ENCODE measurements at places on chromosomes 5 and 9.

DNA sequence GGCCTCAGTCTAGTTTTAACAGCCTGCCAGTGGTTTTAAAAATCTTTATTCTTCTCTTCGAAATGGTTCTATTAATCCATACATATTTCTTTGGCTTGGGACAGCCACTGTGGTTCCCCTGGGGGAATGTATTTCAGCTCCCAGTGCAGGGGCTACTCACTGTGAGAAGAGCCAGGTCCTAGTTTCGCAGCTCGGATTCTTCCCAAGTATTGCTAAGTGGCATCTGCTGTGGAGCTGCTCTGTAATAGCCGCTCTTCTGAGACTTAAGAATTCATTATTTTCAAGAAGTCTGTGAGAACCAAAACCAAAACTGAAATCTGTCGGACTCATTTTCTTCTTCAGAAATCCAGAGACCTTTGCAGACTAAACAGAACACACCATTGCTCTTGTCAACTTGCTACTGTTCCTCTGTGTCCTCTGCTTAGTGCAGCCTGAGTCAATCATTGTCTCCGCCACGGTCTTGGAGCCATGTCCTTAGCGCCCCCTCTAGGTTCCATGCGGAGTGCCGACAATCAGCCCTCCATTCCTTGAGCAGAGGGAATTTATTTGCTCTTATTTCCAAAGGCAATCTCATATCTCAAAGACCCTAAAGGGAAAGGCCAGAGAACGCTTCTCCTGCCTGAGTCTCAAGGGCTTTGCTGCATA is 478.2 kb downstream of the SPATA31D1 start:
- DNase-seq: peak; percentile 21

DNA sequence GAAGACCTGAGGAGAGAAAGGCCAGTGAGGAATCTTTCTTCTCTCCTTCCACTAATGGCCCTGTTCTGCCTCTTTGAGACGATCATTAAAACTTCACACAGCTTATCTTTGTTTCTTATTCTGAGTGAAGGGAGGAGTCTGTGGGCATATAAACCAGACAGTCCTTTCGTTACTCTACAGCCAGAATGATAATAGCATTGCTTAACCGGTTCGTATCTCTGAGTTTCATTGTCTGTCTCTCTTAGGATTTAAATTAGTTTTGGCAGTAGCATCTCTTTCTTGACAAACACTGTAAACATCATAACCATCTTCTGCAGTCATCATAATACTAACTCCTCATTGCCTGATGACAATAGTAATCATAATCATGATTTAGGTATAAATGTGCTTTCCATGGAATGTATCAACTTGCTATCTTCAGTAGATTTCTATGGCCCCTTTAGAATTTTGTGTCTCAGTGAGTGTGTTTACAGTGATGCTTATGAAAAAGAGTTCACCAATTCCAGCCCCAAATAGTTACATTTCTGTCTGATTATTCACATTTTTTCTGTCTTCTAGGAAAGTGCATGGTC is 618.8 kb upstream of the KLF4 start:
- DNase-seq: no peak

- no peak for DNase-seq
These were observed 34.0 kb downstream of the CDK5RAP2 start for GRCh38 chr9:120545701-120546550.

DNA sequence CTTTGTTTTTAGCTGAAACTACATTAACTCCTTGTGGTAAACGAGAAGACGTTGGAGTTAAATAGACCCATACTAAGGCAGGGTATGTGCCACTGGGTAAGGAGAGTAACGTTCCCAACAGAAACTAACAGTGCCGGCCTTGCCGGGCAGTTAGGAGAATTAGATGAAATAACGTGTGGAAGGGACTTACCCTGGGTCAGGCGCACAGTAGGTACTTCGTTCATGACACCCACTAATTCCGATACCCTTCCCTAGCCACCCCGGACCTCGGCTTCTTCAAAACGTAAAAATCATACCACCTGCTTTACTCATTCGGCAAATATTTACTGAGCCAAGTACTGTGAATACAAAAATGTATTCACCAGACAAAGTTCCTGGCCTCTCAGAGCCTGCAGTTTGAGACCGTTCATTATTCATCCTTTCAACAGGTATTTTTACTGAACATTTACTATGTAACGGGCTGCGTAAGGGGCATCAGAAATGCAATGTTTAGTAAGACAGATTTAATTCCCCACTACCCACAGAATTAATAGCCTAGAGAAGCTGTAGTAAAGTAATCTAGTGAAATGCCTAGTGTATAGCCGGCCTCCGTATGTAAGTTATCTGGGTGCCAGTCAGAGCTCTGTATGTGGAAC is 3.2 kb upstream of the SMIM23 start:
- no peak for DNase-seq

DNA sequence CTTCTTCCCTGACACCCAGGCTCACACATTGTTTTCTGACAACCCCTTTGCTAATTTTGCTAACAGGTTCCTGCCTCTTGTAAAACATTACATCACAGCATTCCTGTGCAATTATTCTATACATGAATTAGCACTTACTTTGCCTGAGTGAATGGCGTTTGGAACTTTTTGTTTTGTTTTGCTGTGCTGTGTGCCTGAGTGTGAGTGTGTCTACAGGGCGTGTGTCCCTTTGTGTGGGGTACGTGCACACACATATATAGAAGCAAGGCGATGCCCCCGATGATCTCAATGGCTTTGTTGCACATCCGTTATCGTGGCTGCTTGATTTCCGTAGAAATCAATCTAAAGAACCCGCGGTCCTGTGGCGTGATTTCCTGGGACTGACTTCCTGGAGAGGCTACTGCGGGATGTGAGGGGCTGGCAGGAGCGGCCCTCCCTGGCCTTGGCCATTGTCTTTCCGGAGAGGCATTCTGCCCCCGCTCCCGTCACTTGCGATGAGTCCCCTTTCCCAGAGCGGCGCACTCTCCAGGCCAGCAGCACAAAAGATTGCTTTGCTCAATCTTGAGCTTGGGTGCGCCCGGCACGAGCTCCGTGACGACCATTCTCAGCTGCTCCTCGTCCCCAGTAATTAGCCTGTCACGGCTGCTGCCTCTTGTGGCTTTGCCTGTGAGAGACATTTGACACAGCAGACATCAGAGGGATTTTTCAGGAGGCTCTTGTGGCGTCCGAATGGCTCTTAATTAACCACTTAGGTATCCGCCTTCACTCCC is 398.1 kb upstream of the IRX1 start:
- DNase-seq: no peak

DNA sequence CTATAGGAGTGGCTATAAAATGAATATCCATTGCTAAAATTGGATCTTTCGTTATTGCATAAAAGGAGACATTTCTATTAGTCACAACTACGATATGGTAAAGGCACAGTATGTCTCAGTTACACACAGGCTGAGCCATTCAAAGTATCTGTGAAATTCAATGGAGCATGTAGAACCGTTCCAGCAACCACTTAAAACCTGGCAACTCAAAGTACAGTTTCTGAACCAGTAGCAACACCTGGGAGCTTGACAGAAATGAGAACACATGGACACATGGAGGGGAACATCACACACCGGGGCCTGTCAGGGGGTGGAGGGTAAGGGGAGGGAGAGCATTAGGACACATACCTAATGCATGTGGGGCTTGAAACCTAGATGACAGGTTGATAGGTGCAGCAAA is 15.4 kb downstream of the POC5 start:
- no peak for DNase-seq

DNA sequence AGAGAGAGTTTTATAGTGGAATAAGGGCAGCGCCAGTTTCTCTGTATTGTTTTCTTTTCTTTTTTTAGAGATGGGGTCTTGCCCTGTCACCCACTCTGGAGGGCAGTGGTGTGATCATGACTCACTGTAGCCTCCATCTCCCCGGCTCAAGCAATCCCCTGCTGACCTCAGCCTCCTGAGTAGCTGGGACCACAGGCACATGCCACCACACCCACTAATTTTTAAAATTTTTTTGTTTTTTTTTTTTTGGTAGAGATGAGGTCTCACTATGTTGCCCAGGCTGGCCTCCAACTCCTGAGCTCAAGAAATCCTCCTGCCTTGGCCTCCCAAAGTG is 119.0 kb downstream of the PIK3R1 start:
- no peak for DNase-seq

DNA sequence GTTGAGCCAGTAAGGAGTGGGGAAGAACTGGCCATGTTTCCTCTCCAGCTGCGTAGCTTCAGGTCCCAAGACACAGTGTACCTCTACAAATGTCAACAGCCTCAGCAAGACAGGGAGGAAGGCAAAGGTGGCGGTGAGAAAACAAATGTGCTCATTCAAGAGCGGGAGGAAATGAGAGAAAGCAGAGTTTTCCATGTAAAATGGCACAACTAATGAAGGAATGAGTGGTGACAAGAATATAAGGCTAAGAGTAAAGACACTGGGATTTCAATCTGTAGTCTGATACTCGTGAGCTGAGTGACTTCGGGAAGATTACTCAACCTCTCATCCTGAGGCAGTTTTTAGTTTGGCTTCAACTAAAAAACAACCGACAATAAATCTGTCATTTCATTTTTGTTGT is 67.6 kb downstream of the DPYSL3 start:
- no peak for DNase-seq

DNA sequence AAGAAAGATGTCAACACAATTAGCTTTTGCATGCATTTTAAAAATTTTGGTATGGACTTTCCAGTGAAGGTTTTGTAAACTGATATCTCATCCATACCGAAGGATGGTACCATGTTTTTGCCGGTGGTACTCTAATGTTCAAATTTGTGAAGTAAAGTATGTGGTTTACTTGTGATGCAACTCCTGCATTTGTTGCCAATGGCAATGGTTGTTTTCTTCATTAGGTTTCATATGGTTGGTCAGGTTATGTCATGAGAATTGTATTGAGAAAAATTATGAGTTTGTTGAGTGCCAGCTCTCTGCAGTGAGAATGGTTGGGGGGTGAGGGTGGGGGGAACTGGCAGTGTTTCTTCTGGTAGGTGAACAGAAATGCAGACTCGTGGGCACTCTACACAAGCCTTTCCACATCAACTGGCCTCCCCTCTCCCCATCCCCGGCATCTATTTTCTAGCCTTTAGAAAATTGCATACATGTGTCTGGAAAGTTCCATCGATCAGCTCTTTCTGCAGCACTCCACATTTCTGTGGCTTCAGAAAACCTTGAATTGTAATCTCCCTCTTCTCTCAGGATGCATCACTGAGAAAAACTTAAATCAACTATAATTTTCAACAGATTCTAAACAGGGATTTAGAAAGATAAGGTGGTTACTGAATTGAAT is 107.7 kb downstream of the PDE4D start:
- no peak for DNase-seq

GRCh38 chr5:40078898-40079575 is 600.7 kb upstream of the PTGER4 start:
- no peak for DNase-seq

- DNase-seq: no peak
These were observed 272.4 kb downstream of the CDK5RAP2 start for GRCh38 chr9:120307599-120307998.

DNA sequence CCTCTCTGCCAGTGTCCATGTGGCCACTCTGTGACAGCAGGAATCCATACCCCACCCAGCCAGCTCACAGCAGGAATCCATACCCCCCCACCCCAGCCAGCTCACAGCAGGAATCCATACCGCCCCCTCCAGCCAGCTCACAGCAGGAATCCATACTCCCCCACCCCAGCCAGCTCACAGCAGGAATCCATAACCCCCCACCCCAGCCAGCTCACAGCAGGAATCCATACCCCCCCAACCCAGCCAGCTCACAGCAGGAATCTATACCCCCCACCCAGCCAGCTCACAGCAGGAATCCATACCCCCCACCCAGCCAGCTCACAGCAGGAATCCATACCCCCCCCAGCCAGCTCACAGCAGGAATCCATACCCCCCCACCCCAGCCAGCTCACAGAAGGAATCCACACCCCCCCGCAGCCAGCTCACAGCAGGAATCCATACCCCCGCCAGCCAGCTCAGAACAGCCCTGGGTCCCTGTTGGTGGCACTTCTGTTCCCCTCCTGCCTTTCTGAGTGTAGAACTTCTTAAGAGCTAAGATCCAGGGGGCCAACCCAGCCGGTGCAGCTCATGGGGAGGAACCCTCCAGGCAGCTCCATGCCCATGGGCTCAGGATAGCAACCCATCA is 8.4 kb upstream of the RXRA start:
- DNase-seq: no peak

- DNase-seq: no peak
These were observed 81.9 kb downstream of the DROSHA start for GRCh38 chr5:31449962-31450361.

DNA sequence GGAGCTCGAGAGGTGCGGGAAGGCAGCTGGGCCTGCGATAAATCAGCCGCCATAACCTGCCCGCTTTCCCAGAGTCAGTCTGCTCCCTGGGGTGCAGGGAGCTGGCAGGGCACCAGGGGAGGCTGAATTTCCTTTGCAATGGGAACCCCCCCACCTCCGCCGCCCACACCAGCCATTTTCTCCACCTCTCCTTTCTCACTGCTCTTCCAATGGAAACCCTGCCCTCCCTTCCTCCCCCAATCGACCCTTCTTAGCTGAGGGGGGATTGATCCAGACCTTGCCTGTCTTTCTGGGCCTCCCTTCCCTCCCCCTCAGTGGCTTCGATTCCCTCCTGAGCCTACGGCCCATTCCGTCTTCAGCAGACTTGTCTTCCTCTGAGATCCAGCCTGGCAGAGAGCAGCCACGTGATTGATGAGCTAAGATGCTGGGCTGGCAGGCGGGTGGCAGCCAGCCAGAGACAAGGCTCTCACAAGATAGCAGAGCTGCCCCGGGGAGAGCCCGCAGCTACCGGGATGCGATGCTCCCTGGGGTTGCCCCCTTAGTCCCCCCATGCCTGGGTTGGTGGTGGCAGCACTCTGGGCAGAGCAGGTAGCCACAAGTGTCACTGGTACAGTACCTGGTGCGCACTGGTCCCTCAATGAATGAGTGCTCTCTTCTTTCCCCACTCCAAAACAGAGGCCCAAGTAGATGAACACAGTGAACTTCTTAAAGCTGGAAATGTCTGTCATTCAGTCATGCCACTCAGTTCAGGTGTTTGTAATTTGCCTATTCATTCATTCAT is 53.7 kb upstream of the FABP6 start:
- DNase-seq: no peak

GRCh38 chr5:157592594-157592993 is 17.0 kb upstream of the ADAM19 start:
- no peak for DNase-seq

DNA sequence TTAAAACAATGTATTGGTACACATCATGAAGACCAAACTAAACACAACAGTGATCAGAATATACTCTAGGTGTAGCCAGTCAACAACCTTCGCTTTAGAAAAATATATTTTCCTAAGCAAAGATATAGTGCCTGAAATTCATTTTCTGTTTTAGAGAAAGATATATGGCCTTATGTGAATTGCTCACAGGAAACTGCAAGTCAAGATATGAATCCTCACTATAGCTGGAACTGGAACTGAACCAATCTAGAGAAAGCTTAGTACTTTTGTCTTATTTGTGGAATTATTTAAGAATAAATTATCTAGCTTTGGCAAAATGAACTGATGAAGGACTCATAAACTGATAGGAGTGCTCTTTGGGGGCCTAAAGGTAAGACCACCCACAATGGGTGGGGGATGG is 27.3 kb downstream of the GZMK start:
- DNase-seq: no peak

DNA sequence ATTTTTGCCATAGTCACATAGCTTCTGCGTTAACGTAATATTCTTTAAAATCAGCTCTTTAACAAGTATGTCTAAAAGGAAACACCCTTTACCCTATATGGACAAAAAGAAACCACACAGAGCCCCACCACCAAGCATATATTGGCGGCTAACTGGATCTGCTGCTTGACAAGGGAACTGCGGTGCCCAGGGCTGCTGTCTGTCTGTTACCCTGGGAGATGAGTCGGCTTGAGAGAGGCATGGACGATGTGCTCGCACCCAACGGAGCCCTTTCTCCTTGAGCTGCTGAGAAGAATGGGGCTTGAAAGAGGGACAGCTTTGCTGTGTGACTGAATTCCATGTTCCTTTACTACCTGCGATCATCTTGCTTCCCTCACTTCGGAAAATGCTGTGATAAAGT is 158.6 kb upstream of the SHB start:
- no peak for DNase-seq
